ELR (cell line): ENCODE measurements at places on chromosomes 2 and 18.

DNA sequence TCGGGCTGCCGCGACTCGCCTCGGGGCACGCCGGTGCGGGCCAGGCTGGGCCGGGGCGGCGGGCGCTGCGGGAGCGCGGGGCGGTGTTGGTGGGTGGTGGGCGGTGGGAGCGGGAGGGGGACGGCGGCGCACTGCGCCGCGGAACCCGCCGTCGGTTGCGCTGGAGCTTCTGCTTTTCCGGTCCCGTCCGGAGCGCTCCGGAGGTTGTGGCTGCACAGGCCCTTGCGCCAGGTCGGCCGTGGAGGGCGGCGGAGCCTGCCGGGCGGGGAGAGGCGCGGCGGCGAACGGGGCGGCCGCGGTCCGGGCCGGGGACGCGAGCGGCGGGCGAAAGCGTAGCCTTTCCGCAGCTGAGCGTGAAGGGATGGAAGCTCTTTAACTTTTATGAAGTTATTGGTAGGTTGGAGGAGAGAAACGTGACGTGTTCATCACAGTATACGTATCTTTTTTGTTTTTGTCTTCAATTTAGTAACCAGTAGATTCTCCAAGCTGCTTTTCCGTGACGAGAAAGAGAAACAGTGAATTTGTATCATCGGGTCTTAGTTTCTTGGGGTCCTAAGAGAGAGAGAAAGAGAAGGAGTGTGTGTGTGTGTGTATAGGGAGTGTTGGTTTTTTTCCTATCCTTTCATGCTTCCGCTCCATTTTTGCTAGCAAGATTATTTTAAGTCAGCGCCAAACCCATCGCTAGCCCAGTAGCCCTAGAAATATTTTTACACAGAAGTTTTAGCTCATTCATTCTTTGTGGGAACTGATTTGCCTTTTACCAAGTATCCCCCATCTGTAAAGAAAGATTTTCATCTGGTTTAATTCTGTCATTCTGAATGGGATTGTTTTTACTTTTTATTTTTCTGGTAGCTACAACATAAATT lies 535 bp downstream of the ATG4B start:
- DNase-seq: peak; percentile 53

DNA sequence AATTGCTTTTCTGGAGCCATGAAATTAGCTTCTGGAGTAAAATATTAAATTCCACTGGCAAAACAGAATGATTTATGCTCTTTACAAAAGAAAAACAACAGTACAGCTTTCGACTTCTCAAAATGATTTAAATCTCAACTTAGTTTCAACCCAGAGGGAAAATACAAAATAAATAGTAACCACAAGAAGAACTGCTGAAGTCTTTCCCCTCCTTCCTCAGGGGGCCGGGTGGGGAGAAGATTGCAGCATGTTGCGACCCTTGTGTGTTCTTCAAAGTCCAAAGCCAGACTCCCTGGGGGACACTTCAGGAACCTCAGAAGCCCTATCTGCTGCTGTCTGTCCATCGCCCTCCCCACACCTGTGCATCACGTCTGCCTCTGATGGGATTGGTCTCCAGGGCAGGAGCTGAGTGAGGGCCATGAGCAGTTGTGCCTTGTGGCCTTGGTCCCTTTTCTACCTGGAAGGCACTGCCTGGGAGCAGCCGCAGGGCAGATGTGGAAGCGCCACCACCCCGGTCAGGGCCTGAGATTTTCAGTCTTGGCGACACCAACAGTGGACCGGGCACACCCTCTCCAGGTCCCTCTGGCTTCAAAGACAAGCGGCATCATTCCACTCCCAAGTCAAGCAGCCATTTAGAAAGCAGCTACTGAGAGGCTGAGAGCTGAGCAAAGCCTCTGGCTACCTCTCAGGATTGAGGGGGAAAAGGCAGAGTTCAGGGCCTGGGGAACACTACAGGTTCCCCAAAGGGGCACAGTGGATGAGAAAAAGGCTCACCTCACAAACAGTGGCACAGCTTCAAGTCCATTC lies 210.1 kb upstream of the RAB6C start:
- DNase-seq: no peak

DNA sequence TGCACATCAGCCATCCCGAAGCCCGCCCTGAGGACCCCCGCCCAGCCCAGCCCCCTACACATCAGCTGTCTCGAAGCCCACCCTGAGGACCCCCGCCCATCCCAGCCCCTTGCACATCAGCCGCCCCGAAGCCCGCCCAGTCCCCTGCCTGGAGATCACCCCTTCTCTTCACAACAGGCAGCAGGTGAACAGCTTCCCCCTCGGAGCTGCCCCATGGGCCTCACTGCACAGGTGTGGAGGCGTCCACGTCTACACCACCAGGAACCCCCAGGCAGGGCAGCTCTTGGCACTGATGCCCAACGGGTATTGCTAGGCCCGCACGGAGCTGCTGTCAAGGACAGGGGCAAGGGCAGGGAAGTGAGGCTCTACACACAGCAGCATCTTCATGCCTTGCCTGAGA lies 137.6 kb downstream of the HDAC4 start:
- DNase-seq: no peak

DNA sequence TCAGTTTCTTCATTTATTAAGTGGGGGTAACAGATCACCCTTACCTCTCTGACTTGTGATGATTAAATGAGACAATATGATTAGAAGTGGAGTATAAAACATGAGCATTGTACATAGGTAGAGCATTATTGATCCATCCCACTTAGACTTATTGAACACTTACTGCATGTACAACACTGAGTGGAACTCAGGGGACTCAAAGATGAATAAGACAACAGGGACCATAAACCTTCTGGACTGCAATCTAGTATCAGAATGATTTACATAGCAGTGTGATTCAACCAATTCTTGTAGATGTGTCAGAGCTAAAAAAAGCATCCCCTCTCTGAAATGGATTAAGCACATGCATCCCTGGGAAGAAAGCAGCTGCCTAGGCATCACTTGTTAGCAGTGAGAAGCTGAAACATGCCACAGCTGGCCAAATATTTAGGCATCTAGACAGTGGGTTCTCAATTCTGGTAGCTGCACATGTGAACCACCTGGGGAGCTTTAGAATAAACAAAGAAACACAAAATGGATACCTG lies 111.5 kb downstream of the CYRIA start:
- no peak for DNase-seq
